AG08396 (cell line): ENCODE measurements at places on chromosomes 4 and X.

DNA sequence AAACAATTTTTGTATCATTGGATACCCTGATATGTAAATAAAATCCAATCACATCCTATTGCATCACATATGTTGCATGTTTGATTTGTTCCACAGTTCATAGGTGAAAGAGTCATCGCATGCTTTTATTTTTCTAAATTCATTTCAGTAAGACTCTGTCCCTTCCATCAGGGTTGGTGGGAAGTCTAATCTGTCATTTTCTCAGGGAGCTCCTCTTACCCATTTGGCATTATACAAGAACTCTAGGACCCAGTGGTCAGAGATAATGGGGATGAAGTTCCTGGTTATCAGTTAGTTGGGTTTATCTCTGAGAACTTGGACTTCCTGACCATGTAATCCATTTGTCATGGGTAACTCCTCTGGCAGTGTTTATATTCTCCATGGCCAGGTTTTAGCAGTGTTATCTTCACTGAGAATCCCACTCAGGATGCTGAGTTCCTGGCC is 227.1 kb upstream of the JADE1 start:
- DNase-seq = no peak

DNA sequence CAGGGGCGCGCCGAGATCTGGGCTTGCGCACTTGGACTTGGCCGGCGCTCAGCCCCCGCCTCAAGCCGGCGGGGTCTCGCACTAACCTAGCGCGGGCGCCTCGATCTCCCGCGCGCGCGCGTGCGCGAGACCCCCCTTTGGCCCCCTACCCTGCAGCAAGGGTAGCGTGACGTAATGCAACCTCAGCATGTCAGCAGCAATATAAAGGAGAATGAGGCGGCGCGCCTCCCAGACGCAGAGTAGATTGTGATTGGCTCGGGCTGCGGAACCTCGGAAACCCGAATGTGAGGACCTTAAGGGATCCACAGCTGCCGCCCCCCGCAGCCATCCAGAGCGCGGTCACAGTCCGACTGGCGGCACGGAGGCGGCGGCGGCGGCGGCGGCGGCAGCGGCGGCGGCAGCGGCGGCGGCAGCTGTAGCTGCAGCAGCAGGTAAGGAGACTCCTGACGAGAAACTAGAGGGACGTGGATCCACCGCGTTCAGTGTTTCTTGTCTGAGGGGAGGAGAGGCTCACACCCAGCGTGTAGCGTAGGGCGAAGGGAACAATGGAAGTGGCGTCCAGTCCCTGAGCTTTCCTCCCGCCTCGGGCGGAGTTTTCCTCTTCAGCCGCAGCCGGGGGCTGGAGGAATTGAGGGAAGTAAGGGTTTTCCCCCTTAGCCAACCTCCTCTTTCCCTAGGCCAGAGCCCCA is at the start of the genes SATL1 and ZNF711:
TSS of gene SATL1 (minus strand) at position 19 of the 689 bp plus-strand sequence. CDS start 134,811 bp downstream, outside the sequence.
TSS of gene ZNF711 (plus strand) at position 231 of the 689 bp plus-strand sequence. CDS start 3,582 bp downstream, outside the sequence.
- peak; percentile 28 for DNase-seq

DNA sequence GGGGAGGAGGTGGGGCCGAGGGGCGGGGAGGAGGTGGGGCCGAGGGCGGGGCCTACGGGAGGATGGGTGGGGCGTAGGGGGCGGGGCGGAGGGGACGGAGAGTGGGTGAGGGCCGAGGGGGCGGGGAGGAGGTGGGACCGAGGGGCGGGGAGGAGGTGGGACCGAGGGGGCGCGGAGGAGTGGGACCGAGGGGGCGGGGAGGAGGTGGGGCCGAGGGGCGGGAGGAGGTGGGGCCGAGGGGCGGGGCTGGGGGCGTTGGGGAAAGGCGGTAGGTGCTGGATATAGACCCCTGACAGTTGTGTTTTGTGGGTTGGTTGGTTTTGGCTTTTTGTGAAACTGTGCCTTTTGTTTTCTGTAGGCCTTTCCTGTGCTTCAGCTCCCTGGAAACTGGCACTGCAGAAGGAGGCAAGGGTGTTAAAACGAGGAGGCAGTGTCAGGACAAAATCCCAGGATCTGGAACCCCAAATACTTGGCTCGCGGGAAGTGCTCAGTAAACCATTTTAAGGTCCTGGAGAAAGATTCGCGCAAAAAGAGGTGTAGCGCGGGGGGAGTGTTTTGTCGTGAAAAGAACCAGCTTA is 580 bp upstream of the MMGT1 start:
- DNase-seq = no peak

DNA sequence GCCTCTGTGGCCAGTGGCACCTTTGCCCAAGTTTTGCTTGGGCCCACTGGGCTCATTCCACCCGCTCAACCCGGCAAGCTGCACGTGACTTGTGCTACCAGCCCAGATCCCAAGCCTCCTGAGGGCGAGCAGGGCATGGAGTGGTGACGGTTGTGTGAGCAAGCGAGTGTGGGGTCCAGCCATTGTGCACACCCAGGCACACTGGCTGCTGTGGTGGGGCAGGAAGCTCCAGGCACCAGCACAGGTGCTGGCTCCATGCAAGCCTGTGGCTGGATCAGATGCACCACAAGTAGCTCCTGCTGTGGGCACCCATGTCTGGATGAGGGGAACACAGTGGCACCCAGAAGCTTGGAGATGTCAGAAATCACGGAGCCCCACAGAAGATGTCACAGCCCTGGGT is 557.0 kb upstream of the GNPDA2 start:
- DNase-seq = no peak

DNA sequence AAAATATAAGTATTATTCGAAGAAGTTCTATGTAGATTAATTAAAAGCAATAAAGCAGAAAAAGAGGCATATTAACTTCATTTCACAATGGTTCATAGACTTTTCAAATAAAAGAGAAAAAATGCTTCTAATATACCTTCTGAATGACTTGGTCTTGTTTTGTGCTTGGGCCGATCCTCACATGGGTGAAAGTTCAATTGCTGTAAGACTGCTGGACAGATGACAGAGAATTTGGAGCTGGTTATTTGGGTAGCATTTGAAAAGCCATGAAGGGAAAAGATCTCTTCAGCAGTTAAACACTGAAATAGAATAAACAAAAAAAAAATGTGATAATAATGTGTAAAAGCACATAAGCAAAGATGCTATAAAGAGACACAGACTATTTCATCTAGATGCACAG is 29.8 kb downstream of the SLC39A8 start:
- DNase-seq = no peak

DNA sequence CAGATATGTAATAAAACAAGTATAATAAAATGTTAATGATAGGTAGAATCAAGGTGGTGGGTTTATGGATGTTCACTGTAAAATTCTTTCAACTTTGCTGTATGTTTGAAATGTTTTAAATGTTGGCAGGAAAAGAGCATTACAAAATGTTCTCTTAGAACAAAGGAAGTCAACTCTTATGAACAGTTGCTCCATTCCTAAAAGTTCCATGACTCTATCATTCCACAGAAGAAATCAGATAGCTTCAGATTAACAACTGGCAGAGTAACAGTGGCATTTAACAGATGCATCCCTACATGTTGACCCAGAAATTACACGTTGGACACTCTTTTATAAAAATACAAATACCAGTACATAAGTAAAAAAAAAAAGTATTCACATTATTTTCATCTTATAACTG is 2023.7 kb downstream of the ARAP2 start:
- no peak for DNase-seq
